ENCODE measurements at places on chromosomes 1 and 21.

DNA sequence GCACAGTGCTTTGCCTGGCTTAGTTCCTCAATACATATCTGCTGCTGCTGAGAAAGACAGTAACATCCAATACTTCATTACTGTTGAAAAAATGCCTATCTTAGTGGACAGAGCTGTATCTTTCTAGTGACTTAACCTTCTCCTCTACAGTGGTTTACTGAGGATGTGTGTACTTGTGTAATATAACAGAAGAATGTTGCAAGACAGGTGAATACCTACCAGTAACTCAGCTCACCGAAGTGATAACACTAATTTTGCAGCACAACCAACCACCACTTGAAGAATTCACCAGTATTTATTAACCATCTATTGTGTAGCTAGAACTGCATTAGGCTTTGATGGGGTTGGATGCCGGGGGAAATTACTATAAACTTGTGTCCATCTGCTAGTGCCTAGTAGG lies 16.6 kb upstream of the TNN start:
- DNase-seq: no peak

- DNase-seq: no peak
Observed at GRCh38 chr1:16612332-16613172, 812 bp downstream of the NBPF1 start.

DNA sequence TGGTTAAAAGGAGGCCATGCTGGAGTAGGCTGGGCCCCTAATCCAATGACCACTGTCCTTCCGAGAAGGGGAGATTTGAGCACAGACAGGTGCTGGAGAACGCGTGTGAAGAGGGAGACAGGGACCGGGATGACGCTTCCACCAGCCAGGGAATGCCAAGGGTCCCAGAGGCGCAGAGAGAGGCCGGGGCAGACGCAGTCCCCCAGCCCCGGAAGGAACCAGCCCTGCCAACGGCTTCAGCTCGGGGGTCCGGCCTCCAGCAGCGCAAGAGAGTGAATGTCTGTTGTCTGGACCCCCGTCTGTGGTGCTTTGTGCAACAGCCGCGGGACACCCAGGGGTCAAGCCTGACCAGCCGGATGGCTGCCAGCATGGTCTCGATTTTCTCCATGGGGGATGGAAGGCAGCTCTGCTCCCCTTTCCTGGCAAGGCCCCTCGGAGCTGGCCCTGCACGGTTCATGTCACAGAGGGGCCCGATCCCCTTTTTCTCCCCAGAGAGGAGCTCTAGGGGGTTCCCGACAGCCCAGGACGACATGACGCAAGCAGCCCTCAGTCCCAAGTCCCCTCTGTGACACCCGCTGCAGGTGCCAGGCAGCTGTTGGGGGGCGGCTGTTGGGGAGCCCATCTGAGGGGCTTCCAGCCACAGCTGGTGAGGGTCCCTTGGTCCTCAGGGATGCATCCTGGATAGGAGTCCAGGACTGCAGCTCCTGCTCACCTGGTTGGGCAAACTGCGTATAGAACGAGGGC lies 73.5 kb downstream of the SIK1 start:
- no peak for DNase-seq

DNA sequence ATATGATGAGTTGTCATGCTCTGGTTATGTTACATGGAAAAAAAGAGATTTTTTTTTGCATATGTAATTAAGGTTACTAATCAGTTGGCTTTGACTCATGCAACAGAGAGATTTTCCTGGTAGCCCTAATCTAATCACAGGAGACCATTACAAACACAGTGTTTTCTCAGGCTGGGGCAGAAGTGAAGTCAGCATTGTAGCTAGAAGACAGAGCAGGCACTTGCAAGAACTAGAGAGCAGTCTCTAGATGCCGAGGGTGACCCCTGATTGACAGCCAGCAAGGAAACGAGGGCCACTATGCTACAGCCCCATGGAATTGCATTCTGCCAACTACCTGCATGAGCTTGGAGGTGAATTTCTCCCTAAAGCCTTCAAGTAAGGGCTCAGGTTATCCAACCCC lies 151.3 kb downstream of the RUNX1 start:
- no peak for DNase-seq

DNA sequence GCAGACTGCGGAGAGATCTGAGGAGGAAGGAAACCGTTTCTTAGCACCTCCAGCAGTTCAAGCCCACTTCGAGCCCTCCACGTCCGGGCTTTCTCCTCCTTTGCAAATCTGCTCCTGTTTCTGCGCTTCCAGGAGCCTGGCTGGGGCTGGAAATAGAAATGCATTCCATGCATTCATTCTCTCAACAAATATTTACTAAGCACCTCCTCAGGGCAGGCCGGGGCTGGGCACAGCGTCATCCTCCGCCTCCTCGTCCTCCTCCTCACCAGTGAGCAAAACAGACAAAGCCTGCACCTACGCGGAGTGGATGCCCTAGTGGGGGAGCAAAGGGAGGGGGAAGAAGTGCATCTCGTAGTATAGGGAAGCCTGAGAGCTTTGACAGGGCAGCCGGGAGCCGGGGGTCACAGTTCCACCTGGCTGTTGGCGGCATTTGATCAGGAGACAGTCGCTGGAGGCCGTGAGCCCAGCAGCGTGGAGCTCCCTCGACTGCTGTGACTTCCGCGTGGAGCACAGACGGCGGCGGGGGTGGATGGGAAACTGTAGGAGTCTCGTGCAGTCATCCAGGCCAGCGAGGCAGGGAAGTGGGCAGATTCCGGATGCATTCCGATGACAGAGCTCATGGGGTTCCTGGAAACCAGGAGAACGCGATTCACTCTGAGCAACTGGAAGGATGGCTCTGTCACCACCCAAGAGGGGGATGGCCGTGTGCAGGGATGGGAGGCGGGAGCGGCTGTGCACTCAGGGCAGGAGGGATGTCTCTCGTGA lies 93.5 kb downstream of the SIK1 start:
- DNase-seq: no peak

GRCh38 chr1:36513676-36514473 lies 31.2 kb upstream of the CSF3R start:
- DNase-seq: no peak

DNA sequence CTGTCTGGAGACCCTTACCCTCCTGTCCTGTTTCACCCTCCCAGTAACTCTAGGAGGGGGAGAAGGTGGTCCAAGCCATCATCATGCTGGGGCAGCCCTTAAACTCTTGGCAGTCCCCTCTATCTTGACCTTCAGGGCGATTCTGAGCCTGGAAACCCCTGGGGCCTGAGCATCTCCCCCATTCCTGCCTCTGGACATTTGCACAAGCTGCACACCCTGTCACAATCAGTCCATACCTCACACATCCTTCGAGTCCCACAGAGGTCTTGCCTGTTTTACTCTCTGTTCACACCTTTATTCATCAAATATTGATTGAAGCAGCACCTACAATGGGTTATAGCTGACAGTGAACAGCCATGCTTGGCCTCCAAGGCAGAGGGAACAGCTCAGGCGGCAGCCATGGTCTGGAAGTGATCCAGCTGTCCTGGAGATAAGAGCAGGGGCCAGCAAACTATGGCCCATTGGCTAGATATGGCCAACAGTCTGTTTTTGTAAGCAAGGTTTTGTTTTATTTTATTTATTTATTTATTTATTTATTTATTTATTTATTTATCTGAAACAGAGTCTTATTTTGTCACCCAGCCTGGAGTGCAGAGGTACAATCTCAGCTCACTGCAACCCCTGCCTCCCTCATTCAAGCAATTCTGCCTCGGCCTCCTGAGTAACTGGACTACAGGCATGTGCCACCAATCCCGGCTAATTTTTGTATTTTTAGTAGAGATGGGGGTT lies 7.1 kb upstream of the FAM131C start:
- DNase-seq: no peak

DNA sequence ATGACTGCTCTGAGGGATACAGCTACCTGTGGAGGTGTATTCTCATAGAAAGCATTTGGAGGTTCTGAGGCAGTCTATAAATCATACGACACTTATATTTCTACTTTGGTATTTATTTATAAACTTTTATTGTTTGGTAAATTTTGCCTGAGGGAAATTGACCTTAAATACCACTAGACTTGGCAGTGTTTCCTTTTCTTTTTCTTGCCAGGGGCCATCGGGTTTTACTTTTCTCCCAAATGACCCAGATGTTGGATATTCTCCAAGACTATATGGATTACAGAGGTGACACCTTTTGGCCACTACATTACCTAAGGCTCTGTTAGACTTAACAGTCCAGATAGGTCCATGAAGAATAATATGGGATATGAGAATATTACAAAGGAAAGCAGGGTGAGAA lies 28.2 kb downstream of the CHD1L start:
- DNase-seq: no peak

DNA sequence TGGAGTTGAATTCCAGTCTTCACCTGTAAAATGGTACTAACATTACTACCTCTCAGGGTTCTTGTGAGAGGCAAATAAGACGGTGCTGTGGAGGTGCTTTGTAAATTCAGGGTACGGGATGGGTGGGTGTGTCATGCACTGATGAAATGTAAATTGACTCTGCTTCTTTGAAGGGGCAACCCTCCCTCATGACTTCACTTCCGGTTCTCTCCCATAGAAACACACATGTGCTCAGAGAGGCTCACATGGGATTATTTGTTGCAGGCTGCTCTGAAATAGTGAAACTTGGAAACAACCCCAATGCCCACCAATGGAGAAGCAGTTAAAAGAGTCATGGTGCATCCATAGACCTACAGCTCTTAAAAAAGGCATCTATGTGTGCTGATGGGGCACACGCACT lies 44.9 kb upstream of the SCMH1 start:
- no peak for DNase-seq

- no peak for DNase-seq
Observed at GRCh38 chr1:12619792-12620487, 1.9 kb upstream of the DHRS3 start.
